CD4-positive, alpha-beta T cell (primary cell): ENCODE measurements at places on chromosomes 3 and 15.

DNA sequence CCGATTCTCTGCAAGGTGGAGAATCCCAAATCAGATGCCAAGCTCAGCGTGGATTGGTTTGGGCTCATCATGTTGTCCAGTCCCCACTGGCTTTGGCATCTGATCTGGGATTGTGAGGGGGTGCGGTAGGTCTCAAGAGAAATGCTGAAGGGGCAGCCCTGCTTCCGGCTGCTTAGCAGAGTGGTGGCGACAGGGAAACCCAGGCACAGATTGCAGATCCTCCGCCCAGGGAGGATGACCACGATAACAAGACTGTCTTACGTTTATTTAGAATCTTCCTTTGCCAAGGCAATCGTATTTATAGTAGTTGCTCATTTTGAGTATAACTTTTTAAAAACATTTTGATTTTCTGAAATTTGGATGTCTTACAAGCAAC, 61.1 kb downstream of the SLC12A8 start:
- no peak for DNase-seq

DNA sequence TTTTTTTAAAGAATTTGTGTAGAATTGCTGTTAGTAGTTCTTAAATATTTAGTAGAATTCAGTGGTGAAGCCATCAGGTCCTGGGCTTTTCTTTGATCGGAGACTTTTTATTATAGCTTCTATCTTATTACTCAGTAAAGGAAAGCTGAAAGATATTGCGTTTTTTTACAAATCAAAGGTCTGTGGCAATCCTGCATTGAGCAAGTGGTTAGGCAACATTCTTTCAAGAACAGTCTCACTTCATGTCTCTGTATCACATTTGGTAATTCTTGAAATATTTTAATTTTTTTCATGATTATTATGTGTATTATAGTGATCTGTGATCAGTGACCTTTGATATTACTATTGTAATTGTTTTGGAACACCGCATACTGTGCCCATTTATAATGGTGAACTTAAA, 140.8 kb downstream of the UNC13C start:
- no peak for DNase-seq

DNA sequence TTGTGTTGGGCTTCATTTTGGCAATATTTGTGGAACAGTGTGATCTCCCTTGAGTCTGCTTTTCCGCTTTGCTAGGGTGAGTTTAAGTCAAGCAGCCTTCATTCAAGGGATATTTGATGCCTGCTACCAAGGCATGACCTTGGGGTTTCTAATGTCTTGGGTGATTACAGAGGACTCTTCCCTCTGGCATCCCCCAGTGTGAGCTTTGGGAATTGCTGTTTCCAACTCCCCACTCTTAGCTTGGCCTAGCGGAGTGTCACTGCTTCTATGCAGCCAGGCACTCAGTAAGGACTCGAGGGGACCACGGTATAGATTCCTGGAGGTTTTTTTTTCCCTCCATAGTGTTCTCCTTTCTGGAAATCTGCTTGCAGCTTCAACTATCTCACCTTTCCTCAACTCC, 21.1 kb downstream of the GCNT3 start:
- DNase-seq, result no peak

DNA sequence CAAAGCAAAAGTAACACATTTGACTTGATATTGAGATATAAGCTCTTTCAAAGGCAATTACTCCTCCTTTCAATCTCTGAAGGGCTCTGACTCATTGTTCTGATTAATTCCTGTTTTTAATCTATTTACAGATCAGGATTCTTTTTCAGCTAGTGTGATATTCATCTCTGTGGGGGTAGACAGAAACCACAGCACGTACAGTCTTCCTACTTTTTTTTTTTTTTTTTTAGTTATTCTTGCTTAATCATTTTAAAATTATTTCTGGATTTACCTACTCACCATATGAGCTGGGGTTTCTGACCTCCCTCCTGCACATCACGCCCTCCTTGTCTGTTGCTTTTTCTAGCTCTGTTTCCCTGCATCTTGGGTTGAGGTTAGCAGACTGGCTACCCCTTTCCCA, 1.4 kb downstream of the CNTN3 start:
- DNase-seq, result no peak

DNA sequence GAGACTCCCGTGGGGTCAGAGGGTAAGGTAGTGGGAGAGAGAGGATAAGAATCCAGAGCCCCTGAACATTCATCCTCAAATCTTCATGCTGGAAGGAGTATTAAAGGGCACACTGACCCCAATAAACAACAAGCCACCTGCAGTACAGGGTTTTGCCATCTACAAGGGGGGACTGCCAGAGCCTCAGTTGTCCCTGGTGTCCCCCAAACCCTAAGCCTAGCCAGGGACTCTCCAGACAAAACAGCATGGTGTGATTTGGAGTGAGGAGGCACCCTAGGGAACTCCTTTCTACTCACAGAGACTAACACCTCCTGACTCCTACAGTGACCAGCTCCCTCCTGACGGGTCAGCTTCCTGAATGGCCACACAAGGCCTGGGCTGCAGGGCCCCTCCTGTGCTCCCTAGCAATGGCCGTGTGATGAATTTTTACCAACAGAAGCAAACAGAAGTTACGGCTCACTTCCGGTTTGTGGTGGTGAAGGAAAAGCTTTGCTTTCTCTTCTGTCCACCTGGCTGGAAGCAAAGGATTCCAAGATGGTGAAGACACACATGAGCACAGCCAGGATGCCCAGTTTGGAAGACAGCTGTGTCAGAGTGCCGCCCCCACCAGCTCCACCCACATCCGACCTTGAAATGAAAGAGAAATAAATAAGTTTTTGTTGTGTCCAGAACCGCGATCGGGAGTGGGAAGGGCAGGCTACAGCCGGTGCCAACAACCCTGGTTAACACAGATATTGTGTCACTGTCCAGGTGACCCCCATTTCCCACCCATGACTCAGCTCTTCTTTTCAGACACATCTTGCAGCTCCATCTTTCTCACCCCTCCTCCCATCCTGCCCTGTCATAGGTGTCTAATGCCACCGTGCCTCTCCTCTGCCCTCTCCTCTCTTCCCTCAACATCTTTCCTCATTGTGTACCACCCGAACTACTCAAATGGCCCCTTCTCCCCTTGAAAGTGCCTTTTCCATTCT, 69.6 kb upstream of the ATP13A3 start:
- DNase-seq, result no peak

- DNase-seq, result peak; percentile 63
Measured at GRCh38 chr3:172332256-172333041, 115.8 kb downstream of the GHSR start.

- no peak for DNase-seq
Measured at GRCh38 chr3:13192471-13193213, 119.4 kb upstream of the IQSEC1 start.

DNA sequence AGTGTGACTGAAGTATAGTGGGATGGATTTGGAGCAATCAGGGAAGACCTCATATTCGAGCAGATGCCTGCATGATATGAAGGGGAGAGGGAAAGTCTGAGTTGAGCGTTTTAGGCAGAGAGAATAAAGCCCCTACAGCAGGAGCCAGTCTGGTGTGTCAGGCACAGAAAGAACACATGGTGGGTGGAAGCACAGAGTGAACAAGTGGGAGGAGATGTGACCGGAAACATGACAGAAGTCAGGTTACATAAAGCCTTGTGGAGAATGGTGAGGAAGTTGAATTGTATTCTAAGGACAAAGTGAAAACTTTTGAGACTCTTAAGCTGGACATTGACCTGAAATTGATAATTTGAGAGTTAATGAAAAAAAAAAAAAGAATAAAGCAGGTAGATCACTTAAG, 541.0 kb downstream of the PLOD2 start:
- no peak for DNase-seq

GRCh38 chr3:157135671-157136396, 24.1 kb downstream of the CCNL1 start:
- no peak for DNase-seq

GRCh38 chr15:31435261-31435911, 108.8 kb downstream of the KLF13 start:
- DNase-seq, result peak; percentile 83
